Activated CD4-positive, CD25-positive, alpha-beta regulatory T cell treated with anti-CD3 and anti-CD28 coated beads, Interleukin-2, amount 50 U/mL, for 24 hours (primary cell): ENCODE measurements at places on chromosomes 16 and 17.

GRCh38 chr16:11655655-11656054 lies 12.6 kb upstream of the SNN start:
- ATAC-seq = peak; percentile 17

DNA sequence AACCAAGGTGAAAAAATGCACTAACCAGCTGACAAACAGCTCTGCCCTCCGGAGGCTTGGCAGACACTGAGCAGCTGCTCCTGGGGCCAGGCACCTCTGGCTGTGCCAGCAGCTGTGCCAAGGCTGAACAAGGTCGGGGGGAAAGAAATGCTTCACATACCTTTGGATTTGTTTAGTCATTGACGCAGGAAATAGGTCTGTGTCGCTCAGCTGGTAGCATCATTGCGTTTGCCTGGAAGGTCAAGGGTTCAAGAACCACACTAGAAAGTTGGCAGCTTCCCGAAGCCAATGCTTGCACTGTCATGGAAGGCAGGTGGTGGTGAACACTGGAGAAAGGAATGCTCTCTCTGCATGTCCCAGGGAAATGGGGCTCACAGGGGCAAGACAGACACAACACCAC lies 63.5 kb downstream of the PCTP start:
- ATAC-seq = no peak

GRCh38 chr16:57611181-57611580 lies 17.2 kb upstream of the ADGRG1 start:
- ATAC-seq = peak; percentile 21

- no peak for ATAC-seq
Measured at GRCh38 chr16:56855201-56855600, 9.8 kb upstream of the SLC12A3 start.

GRCh38 chr17:81097134-81097942 lies 62.4 kb downstream of the BAIAP2 start:
- no peak for ATAC-seq

DNA sequence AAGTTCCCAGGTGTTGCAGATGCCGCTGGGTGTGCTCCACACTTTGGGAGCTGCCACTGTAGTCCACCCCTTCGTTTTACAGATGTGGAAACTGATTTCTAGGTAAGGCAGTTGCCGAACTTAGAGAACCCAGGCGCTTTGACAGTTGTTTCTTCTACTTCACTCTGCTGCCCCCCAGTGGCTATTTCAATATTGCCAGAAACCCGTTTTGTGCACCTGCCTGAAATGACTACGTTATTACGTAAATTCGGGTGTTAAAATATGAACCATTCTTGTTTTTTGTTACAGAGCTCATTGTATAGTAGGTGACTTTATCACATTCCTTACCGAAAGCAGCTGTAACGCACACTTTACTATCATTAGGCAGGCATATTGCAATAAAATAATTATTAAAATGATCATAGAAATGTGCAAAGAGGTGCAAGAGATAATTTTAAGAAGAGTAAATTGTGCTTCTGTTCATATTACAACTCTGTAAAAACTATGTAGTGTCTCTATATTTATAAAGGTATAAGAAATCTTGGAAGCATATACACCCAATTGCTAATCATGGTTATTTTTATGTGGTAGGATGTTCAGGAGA lies 44.9 kb downstream of the OTOA start:
- peak; percentile 70 for ATAC-seq

GRCh38 chr17:2925011-2925410 lies 128.8 kb downstream of the RAP1GAP2 start:
- ATAC-seq = no peak

DNA sequence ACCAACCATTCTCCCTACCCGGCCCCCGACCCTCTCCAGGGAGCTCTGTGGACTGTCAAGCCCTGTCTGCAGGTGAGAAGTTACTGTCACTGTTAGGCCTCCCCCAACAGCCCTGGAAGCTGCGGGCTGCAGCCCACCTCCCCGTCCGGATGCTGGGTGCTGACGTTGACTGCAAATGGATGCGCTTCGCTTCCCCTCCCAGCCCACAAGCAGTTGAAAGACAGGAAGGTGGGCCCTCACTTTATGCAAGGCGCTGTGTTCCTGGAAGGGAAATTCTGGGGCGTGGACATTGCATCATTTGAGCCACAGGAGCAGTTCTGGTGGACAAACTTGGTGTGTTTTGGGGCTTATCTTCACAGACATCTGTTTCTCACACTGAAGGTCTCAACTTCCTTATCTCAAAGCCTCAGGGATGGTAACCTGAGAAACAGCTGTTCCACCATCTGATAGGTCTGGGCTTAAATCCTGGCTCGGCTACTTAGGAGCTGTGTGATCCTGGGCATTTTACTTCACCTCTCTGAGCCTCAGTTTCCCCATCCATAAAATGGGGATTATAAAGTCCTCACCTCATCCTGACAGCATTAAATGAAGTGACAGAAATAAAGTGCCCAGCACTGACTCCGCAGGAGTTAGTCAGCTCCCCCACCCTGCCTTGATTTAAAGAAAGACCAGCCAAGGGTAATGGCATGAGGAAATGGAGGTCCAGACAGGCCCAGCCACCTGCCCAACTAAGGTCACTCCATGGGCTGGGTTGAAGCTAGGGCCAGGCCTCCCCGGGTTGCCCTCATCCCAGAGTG lies 4.6 kb upstream of the DRC7 start:
- no peak for ATAC-seq

GRCh38 chr16:68907781-68908181 lies 64.5 kb downstream of the TANGO6 start:
- ATAC-seq = no peak

DNA sequence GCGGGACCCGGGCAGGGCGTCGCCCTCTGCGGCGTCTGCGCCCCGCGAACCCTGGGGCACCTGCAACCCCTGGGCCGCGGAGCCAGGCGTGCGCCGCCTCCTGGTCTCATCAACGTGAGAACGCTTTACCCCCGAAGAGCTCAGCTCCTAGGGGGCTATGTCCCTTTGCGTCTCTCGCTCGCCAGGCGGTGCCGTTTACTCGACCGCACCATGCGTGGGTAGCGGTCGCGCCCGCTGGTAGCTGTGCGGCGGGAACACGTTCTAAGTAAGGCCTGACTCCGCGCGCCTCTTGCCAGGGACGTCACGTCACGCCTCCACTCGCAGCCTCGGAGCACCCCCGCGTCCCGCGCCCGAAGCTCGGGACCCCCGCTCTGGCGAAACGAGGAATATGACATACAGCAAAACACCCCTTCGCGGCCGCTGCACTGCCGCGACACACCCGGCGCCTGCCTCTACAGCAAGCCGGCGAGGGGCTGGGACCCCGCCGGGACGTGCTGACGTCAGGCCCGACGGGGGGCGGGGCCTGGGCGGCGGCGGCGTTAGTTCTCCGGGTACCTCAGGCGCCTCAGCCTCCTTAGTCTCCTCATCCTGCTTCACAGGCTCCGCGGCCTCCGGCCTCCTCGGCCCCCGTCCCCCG lies at the start of gene RAB11FIP3:
RAB11FIP3 (plus strand) TSS at position 568 of the 637 bp plus-strand sequence. CDS start 358 bp downstream, outside the sequence.
- peak; percentile 97 for ATAC-seq

DNA sequence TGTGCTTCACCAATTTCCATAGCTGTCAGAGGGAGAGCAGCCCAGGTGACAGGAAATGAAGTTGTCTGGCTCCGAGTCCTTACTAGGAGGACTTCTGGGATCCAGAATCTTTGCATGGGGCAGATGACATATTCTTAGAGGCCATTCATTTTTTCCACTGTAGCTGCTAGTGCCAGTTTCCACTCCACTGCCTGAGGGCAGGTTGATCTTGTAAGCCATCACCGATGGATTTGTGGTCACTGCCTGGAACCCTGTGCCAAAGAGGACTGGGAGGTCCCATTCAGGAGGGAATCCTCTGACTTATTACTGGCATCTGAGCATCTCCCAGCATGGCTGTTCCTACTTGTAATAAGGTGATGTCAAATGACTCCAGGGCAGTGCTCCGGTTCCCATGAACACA lies 144.1 kb upstream of the KCNJ18 start:
- no peak for ATAC-seq

DNA sequence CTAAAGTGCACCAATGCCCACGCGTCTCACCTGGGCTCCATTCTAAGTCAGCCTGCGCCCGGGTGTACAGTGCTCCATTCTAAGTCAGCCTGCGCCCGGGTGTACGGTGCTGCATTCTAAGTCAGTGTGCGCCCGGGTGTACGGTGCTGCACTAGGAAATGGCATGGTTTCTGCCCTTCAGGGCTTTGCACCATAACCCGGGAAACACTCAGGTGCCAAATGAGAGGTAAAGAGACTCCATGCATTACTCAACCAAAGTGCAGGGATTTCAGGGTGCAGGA lies 29.2 kb upstream of the FASN start:
- peak; percentile 3 for ATAC-seq

- peak; percentile 92 for ATAC-seq
Measured at GRCh38 chr17:31877911-31878702, 19.1 kb upstream of the COPRS start.

- ATAC-seq = no peak
Measured at GRCh38 chr17:36629970-36630502, 28.7 kb downstream of the MRM1 start.

DNA sequence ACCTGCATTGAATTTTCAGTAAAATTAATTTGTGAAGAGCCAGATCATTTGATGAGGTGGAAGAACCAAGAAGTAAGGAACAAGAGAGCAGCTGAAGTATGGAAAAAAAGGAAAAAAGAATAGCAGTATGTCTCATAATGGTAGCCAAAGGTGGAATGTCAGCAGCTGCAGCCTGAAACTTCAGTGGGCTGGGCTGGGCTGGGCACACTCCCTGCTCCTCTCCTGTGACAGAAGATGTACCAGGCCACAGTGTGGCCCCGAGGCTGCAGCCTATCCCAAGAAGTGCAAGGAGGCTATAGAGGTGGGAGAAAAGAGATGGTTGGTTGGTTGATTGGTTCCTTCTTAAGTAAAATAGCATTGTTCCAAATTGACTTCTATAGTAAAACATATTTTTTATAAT lies 84.5 kb downstream of the TNRC6C start:
- no peak for ATAC-seq

- ATAC-seq = no peak
Measured at GRCh38 chr17:60993497-60993896, 315.8 kb downstream of the BCAS3 start.

DNA sequence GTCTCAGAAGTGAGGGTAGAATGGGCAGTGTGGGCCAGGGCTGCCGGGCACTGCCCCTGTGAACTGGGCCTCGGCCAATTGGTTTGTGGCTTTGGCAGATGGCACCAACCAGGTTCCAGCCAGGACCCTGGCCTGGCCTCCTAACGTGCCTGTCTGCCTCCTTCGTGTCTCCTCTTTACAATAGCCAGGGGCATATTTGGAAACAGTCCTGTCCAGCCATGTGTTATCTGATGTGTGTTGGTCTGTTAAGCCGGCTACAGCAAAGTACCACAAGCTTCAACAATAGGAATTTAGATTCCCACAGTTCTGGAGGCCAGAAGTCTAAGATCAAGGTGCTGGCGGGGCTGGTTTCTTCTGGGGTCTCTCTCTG lies 14.6 kb downstream of the CRISPLD2 start:
- no peak for ATAC-seq

- ATAC-seq = no peak
Measured at GRCh38 chr17:67328026-67328425, 38.4 kb downstream of the PSMD12 start.

- ATAC-seq = no peak
Measured at GRCh38 chr16:11047057-11047456, 102.7 kb downstream of the CLEC16A start.

DNA sequence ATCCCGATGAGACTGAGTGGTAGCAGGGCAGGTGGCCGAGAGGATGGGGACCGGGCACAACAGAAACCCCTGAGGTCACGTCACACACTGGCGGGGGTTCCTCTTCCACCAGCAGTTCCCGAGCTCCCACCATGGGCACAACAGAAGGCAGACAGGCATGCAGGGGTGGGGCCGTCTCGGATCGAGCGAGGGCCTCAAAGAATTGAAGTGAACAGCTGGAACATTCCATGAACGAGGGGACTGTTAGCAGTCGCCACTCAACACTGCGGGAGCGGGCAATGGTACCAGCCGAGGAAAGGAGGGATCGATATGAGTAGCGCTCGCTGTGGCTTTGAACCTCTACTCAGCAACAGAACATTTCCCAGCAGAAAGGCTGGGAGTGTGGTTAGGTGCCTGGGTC lies 5.3 kb downstream of the CEP131 start:
- ATAC-seq = no peak

- ATAC-seq = no peak
Measured at GRCh38 chr16:86343796-86344585, 166.3 kb upstream of the FOXF1 start.

GRCh38 chr17:63987221-63988126 lies 10.7 kb upstream of the PRR29 start:
- ATAC-seq = no peak

GRCh38 chr16:87048730-87049115 lies 268.5 kb downstream of the C16orf95 start:
- ATAC-seq = no peak

GRCh38 chr16:59748531-59748930 lies 1014.4 kb upstream of the GOT2 start:
- no peak for ATAC-seq

DNA sequence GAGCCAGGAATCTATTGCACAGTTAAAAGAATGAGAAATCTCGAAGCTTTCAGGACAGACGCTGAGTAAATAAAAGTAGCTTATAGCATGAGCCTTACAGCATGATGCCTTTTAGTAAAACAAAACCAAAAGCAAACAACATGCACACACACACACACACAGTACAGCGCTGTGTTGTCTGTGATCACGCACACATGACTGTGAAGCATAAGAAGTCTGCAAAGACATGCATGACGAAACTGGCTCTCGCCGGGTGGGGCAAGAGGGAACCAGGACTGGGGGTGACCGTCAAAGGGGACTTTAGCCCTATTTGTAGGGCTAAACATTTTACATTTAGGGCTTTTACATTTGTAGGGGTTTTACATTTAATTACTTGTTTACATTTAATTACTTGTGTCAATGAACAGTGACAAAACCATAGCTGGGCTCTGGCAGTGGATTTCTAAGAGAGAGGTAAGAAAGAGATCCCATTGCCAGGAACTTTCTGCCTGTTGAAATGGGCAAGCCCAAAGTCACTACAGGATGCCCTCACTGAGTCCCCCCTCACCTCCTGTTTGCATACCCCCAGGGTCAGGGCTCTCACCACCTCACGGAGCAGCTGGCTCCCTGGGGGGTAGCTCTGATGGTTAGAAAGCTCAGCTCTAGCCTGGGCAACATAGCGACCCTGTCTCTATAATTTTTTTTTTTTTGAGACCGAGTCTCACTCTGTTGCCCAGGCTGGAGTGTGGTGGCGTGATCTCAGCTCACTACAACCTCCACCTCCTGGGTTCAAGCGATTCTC lies 2.0 kb upstream of the TNFRSF13B start:
- ATAC-seq = peak; percentile 14

GRCh38 chr17:51059781-51060180 lies 60.9 kb downstream of the SPAG9 start:
- ATAC-seq = no peak

- ATAC-seq = no peak
Measured at GRCh38 chr17:794876-795275, 12.7 kb downstream of the MRM3 start.

- no peak for ATAC-seq
Measured at GRCh38 chr17:12089809-12090384, 69.2 kb downstream of the MAP2K4 start.
